Activated T-cell treated with anti-CD3 and anti-CD28 coated beads for 4 hours (primary cell): ENCODE measurements at places on chromosomes 4 and X.

- DNase-seq: no peak
Observed at GRCh38 chr4:74931376-74931775, 1.5 kb upstream of the PARM1 start.

GRCh38 chr4:12852338-12853307 lies 631.5 kb downstream of the RAB28 start:
- DNase-seq: no peak

- DNase-seq: no peak
Observed at GRCh38 chr4:36003051-36003450, 241.3 kb downstream of the ARAP2 start.

DNA sequence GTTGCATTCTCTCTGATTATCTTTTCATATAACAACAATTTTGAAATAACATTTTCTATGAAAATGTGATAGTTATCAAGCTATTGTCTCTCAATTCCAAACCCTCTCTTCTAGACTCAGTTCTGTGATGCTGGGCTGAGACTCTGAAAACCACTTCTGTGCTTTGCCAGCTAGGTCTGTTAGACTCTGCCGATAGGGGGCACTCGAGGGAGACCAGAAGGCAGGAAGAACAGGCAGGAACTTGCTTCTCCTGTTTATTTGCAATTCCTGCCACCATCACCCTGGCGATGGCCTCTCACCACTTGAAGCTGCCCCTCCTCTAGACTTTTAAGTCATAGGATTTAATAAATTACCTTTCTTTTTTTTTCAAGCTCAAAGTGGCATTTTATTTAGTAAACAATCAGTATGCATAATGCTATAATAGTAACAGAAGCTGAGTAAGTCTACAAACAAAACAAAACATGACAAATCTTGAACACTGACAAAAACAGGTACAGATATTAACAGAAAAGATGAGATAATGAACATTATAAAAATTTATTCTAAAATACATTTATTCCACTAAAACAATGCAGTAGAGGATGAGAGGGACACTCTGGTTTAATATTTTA lies 49.7 kb downstream of the RASL11B start:
- DNase-seq: peak; percentile 50

DNA sequence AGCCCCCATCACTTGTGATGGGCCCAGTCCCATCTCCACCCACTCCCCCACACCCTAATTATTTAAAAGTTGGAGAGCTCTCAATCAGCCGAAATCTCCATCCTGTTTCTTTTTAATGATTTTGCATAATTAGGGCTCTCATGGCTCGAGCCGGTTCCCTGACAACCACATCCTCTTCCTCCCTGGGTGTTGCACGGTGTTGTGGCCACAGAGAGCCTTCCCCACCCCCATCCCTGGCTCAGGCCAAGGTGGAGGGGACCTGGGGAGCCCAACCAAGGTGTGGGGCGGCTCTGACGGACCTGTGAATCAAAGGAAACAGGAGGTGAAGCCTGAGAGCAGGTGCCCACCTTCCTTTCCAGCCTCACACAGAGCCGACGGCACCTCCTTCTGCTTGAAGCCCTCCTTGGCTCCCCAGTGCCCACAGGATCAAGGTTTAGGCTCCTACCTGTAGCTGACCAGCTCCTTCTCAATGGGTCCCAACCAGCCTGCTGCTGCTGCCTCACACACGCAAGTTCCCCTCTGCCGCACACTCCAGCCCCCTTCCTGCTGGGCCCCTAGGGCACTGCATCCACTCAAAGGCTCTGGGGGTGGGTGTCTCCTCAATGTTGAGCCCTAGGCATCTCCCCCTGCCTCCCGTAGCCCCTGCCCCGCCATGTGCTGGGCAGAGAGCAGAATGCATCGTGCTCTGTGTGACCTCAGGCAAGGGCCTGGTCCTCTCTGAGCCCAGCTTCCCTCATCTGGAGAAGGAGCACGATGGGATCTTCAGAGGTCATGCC lies 68.7 kb downstream of the WFS1 start:
- no peak for DNase-seq

DNA sequence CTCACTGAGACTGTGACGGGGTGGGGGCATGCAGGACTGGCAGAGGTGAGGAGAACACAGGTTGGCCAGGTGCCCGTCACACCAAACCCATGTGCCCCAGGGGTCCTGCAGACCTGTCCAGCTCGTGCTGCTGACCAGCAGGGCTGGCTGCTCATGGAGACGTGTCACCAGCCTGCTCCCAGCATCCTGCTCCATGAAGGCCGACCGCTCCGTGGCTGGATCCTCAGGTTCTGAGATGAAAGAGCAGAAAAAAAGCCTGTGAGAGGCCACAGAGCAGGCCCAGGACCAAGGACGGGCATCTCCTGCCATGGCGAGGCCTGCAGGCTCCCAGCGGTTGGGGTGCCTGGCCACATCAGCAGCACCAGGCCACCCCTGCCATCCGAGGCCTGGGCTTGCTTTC lies 71.7 kb upstream of the DRD5 start:
- DNase-seq: no peak

- DNase-seq: no peak
Observed at GRCh38 chr4:173852775-173853174, 322.7 kb upstream of the HAND2 start.

DNA sequence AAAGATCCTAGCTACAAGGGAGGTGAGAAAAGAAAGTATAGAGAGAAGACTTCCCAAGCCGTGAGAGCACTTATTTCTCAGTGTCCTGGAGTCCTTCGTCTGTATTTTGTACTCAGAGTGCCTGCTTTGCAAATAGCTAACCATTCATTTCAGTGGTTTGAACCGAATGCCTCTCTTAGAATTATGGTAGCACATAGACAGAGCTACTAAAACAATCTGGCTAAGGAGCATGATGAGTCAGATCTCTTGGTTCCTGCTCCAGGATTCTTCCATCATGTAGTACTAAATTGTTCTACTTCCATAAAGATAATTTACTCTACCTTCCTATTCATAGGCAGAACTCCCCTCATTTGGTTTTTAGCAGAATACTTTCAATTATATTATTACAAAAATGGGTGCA lies 946.6 kb downstream of the STIM2 start:
- DNase-seq: no peak

GRCh38 chrX:53261355-53261972 lies 19.9 kb downstream of the IQSEC2 start:
- DNase-seq: no peak

GRCh38 chr4:67928546-67928945 lies 34.7 kb downstream of the TMPRSS11A start:
- DNase-seq: no peak

DNA sequence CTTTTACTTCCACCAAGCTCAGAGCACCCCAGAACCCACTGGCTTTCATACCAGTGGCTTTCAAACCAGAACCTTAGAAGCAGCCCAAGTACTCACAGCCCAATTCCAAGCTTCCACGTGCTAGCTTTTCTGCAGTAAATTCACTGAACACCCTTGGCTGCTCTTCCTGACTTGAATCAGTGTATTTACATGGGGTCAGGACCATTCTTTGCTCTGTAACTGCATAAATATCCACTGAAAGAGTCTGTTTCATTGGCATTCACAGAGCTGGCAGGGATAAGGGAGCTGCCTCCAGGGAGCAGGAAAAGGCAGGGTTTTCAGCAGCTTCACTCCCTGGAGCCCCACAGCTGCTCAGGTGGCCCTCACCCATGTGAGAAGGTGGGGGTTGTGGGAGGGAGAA lies 43.8 kb downstream of the RAI2 start:
- DNase-seq: no peak

GRCh38 chrX:27354021-27354420 lies 109.1 kb downstream of the PPP4R3C start:
- DNase-seq: no peak

DNA sequence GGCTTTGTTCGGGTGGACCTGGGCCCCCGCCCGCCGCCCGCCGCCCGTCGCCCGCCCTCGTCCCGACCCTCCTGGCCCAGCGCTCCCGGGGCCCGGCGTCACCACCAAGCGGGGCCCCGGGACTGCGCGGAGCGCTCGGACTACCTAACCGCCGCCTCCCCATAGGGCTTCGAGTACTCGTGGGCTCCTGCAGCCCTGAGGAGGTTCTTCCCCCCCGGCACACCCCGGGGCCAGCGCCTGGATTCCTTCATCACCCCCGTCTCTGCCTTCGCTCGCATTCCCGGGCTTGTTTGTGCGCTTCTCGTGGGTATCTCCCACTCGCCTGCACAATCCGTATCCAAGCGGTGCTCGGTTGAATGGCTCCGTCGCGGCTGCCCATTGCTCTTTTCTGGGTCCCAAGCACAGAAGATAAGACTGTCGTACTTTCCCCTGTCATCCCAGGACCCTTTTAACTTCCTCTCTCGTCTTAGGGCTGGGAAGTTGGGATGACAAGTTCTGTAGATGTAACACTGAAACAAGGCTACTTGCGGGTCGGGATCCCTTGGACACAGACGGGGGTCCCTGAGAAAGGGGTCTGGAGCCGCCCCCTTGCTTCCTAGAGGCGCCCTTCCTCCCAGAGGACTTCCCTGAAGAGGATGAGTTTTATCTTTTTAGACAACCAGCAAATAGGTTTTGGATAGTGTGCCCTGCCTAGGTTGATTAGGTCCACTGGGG lies 565 bp downstream of the MOB1B start:
- peak; percentile 10 for DNase-seq

- peak; percentile 3 for DNase-seq
Observed at GRCh38 chrX:135185795-135186443, 14.7 kb upstream of the CT55 start.

DNA sequence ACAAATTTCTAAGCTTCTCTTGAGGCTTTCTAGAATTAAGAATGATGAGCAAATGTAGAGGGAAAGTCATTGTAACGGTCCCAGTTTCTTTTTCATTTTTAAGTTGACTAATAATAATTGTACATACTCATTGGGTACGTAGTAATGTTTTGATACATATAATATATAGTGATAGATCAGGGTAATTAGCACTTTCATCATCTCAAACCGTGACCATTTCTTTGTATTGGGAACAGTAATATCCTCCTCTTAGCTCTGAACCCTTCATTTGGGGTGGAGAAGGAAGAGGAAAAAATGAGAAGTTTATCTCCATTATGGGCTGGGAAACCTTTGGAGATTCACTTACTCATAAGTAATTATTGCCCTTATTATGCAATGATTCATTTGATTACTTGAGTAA lies 39.0 kb upstream of the GBA3 start:
- DNase-seq: no peak

DNA sequence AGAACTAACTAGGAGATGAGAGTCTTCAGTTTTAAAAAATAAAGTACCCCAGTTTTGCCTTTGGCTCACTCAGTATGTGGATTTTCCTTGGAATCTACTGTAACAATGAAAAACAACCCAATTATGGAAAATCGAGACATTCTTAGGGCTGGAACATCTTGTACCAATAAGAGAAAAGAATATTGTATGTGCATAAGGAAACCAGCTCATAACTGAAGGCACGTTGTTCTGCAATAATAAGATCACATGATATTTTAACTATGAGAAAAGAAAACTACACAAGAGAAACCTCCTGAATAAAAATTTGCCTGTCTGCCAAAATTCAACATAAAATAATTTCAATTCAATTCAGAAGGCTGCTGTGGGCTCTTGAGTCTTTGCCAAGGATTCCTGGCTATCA lies 261.8 kb upstream of the EDNRA start:
- DNase-seq: no peak

DNA sequence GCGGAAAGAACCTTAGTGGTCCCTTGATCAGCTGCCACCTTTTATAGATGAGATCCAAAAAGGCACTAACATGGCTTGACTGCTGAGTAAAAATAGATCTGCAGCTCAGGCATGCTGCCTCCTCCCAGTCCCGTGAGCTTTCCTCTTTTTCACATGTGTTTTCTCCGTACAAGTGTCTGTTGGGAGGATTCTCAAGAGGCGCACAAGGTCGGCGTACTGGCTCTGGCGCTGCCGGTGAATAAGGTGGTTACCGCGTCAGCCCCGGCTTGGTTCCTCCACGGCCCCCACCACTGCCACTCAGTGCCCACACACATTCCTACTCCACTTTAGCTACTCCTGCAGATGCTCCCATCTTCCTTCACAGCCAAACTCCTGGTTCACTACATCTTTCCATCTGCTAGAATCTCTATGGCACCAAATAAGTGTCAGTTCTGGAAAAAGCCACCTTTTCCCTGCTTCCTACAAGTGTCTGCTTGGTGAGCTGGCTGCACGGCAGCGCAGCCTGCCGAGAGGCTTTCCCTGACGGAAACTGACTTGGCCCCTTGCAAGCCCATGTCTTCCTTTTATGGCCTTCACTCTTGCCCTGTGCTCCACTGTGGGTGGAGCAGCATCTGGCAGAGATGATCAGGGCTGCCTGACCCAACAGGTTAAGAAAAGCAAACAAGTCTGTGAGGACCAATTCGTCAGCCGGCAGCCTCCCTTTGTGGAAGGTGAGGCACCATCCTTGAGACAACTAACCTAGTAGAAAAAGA lies 99.8 kb downstream of the KLHL8 start:
- DNase-seq: no peak

GRCh38 chr4:153282023-153282422 lies 62.5 kb upstream of the MND1 start:
- DNase-seq: no peak
